CD4-positive, alpha-beta memory T cell (primary cell): ENCODE measurements at places on chromosomes 4 and X. TPM values are rescaled to one million over a fixed set of nuclear protein-coding genes. Genes with fewer than 3 reads are reported as not detected.
A peak's percentile ranks its signal among the peaks of the same experiment; 100 is the strongest.

DNA sequence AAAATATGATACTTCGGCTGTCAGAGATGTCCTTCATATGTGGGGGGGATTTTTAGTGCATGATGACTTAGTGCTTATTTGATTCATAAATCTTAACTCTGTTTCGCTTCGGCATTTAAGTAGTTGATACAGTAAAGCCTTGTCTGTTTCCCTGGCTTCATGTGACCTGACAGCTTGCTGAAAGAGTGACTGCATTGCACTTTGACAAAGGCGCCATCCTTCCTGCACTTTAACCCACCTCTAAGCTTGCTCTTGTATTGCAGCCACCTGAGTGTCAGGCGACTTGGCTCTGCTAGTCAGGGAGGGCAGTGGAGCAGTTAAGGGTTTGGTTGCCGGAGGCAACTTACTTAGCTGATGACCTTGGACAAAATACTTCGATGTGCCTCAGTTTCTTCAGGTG is 65.5 kb downstream of the PTTG2 start:
- H3K27me3 ChIP-seq = no peaks in the 10 kb centered on the region
- DNase-seq = no peak
- H3K36me3 ChIP-seq = peaks cover 8% of the 10 kb centered on the region
- no peak overlapping the region for H3K27ac ChIP-seq

DNA sequence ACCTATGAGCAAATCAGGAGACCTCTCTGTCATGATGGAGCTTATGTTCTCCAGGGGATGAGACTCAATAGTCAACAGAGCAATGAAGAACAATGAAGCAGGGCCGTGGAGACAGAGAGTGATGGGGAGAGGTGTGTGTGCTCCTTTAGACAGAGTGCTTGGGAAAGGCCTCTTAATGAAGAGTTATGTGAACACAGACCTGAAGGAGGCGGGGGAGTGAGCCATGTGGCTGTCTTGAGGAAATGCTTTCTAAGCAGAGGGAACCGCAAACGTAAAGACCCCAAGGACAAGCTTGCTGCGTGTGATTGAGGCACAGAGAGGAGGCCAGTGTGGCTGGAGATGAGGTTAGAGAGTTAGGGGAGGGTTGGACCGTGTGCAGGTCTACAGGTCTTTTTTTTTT is 53.1 kb downstream of the CHRNA9 start:
- no peak for DNase-seq
- H3K27ac ChIP-seq = no peak overlapping the region
- H3K36me3 ChIP-seq = no peaks in the 10 kb centered on the region
- H3K4me1 ChIP-seq = no peaks in the 10 kb centered on the region
- H3K27me3 ChIP-seq = no peaks in the 10 kb centered on the region
- no peak overlapping the region for H3K4me3 ChIP-seq

GRCh38 chr4:6362896-6363295 is 93.2 kb downstream of the WFS1 start:
- no peak overlapping the region for H3K27ac ChIP-seq
- H3K4me3 ChIP-seq = no peak overlapping the region
- no peaks in the 10 kb centered on the region for H3K36me3 ChIP-seq
- no peaks in the 10 kb centered on the region for H3K4me1 ChIP-seq

Gene ADH1B
- total RNA-seq = not detected

- H3K36me3 ChIP-seq = no peaks in the 10 kb centered on the region
- peaks cover 38% of the 10 kb centered on the region for H3K4me1 ChIP-seq
- peak overlapping the region; percentile 28 for H3K4me3 ChIP-seq
- no peaks in the 10 kb centered on the region for H3K27me3 ChIP-seq
These were observed 1.5 kb downstream of the CLCN3 start for GRCh38 chr4:169621731-169622492.

Gene PCDH19
- total RNA-seq = not detected

GRCh38 chr4:17142232-17142711 is 243.8 kb upstream of the LDB2 start:
- no peaks in the 10 kb centered on the region for H3K27me3 ChIP-seq
- H3K27ac ChIP-seq = no peak overlapping the region
- H3K36me3 ChIP-seq = no peaks in the 10 kb centered on the region
- H3K4me3 ChIP-seq = no peak overlapping the region
- no peaks in the 10 kb centered on the region for H3K4me1 ChIP-seq

DNA sequence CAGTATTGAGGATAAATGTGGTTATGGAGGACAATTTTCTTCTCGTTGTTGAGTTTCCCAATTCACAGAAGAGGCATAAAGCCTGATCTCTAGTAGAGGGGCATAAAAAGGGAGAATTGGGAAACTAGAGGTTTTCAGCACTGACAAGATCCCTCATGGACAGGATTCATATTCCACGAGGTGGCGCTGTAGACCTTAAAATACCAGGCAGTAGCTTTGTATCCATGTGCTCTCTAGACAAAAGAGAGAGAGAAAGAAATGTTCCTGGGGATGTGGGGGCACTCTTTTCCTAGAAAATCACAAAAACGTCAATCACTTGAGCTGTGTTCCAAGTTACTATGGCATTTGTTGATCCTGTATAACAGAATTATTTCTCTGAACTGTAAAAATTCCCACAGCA is 128.3 kb downstream of the MAGEE1 start:
- no peak overlapping the region for H3K4me3 ChIP-seq
- DNase-seq = peak; percentile 7
- no peak overlapping the region for H3K27ac ChIP-seq
- H3K4me1 ChIP-seq = no peaks in the 10 kb centered on the region
- H3K36me3 ChIP-seq = no peaks in the 10 kb centered on the region
- H3K27me3 ChIP-seq = no peaks in the 10 kb centered on the region

- no peaks in the 10 kb centered on the region for H3K36me3 ChIP-seq
- H3K4me1 ChIP-seq = no peaks in the 10 kb centered on the region
- H3K27ac ChIP-seq = no peak overlapping the region
- H3K4me3 ChIP-seq = no peak overlapping the region
- no peaks in the 10 kb centered on the region for H3K27me3 ChIP-seq
These were observed 368.7 kb upstream of the FTHL17 start for GRCh38 chrX:31440546-31440945.

DNA sequence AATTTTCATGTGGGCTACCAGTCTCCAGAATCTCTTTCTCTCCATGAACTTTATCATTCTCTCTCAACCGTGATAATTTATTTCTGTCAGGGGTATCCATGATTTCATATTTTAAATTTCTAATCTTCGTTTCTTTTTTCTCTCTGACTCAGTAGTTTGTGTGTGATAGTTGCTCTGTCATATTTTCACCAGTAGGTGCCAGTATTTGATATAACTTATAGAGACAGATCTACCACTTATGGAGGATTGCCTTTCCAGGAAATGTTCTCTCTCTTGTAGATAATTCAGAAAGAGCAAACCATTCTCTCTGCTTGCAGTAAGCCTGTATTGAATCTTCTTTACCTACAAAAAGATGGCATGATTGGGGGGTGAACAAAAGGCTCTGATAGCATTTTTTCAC is 79.3 kb upstream of the DYNLT3 start:
- DNase-seq = peak; percentile 11
- no peak overlapping the region for H3K4me3 ChIP-seq
- no peaks in the 10 kb centered on the region for H3K36me3 ChIP-seq
- no peaks in the 10 kb centered on the region for H3K4me1 ChIP-seq
- no peaks in the 10 kb centered on the region for H3K27me3 ChIP-seq

GRCh38 chrX:129958814-129959492 is 23.5 kb upstream of the BCORL1 start:
- peaks cover 14% of the 10 kb centered on the region for H3K4me1 ChIP-seq
- DNase-seq = no peak
- H3K27ac ChIP-seq = no peak overlapping the region
- H3K36me3 ChIP-seq = no peaks in the 10 kb centered on the region
- H3K4me3 ChIP-seq = no peak overlapping the region
- no peaks in the 10 kb centered on the region for H3K27me3 ChIP-seq

Gene MTNR1A
- not detected for total RNA-seq

Gene TMEM271
- total RNA-seq = not detected

DNA sequence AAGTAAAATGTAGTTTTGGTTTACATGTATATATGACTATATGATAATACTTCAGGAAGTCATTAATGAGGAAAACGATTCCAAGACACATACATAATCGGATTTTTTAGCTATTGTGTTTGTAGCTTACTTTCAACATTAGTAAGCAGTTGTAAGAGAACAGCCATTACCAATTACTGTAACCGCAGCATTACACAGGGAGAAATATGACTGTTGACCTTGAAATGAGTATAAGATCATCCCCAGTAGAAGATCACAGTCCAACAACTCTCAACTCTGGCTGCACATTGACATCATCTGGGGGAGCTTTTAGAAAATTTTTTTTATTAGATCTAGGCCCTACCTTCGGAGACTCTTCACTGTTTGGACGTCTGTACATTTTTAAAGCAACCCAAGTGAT is 762.0 kb upstream of the MAGEB2 start:
- H3K27me3 ChIP-seq = no peaks in the 10 kb centered on the region
- H3K4me1 ChIP-seq = no peaks in the 10 kb centered on the region
- no peak overlapping the region for H3K4me3 ChIP-seq
- no peak overlapping the region for H3K27ac ChIP-seq
- H3K36me3 ChIP-seq = no peaks in the 10 kb centered on the region

- H3K4me1 ChIP-seq = peaks cover 12% of the 10 kb centered on the region
- peak overlapping the region; percentile 72 for H3K27ac ChIP-seq
- DNase-seq = no peak
- H3K4me3 ChIP-seq = peak overlapping the region; percentile 58
- no peaks in the 10 kb centered on the region for H3K27me3 ChIP-seq
These were observed 1.8 kb downstream of the SLC38A5 start for GRCh38 chrX:48468247-48468671.

- no peaks in the 10 kb centered on the region for H3K27me3 ChIP-seq
- no peaks in the 10 kb centered on the region for H3K36me3 ChIP-seq
- DNase-seq = no peak
- no peaks in the 10 kb centered on the region for H3K4me1 ChIP-seq
- H3K4me3 ChIP-seq = no peak overlapping the region
These were observed 45.4 kb downstream of the CC2D2A start for GRCh38 chr4:15515106-15515505.

GRCh38 chrX:115912372-115912897 is 258.1 kb upstream of the AGTR2 start:
- no peak for DNase-seq
- no peaks in the 10 kb centered on the region for H3K27me3 ChIP-seq
- H3K4me3 ChIP-seq = no peak overlapping the region
- H3K36me3 ChIP-seq = no peaks in the 10 kb centered on the region
- H3K27ac ChIP-seq = no peak overlapping the region
- H3K4me1 ChIP-seq = no peaks in the 10 kb centered on the region

DNA sequence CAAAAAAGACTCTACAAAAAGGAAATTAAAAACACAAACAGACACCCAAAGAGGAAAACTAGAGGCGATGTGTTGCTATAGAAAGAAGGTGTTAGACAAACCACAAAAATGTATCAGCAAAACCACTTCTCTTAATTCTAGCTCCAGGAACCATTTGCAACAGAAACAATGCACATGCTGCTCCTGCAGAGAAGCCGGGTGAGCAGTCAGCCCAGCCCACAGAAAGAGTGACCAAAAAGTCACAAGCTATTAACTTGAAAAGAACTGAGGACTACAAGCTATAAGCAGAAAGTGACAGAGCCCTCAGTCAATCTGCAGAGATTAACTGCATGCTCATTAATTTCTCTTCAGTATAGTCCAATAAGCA is 96.2 kb upstream of the KLHL13 start:
- H3K4me3 ChIP-seq = no peak overlapping the region
- H3K27me3 ChIP-seq = no peaks in the 10 kb centered on the region
- no peak overlapping the region for H3K27ac ChIP-seq
- H3K4me1 ChIP-seq = no peaks in the 10 kb centered on the region
- no peaks in the 10 kb centered on the region for H3K36me3 ChIP-seq

- H3K4me1 ChIP-seq = no peaks in the 10 kb centered on the region
- H3K27ac ChIP-seq = no peak overlapping the region
- H3K36me3 ChIP-seq = no peaks in the 10 kb centered on the region
- H3K27me3 ChIP-seq = no peaks in the 10 kb centered on the region
These were observed 475.6 kb upstream of the FTHL17 start for GRCh38 chrX:31547416-31547815.

DNA sequence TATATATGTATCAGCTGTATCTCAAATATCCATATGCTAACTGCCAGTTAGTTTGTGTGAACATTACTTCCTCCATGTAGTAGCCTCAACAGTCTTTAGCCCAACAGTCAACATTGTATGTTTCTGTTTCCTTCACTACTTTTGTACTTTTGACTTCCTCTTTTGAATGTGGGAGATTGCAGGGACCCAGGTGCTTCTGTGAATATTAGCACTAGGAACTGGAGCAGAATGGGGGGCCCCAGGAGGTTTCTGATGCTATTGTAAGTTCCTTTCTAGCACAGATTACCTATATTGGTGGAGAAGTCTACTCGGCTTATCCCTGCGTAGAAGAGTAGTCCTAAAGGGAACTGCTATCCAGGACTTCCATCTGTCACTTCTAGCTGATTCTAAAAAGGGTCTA is 2.3 kb downstream of the PLAC8 start:
- H3K27ac ChIP-seq = peak overlapping the region; percentile 57
- H3K4me1 ChIP-seq = peaks cover 55% of the 10 kb centered on the region
- no peaks in the 10 kb centered on the region for H3K36me3 ChIP-seq
- no peaks in the 10 kb centered on the region for H3K27me3 ChIP-seq
- H3K4me3 ChIP-seq = peak overlapping the region; percentile 59
